H4 (cell line): ENCODE measurements at places on chromosomes 5 and 9. TPM values are rescaled to one million over a fixed set of nuclear protein-coding genes. Genes with fewer than 3 reads are reported as not detected.

The GMCL2 gene
- total RNA-seq, result not detected in 2 replicates

The SPINK4 gene
- total RNA-seq, result 4.5 TPM in 1 of 2 replicates, not detected in the other

- no peak for DNase-seq
These were observed 123.0 kb upstream of the GNA14 start for GRCh38 chr9:77771171-77771570.

- DNase-seq, result no peak
These were observed 10.7 kb upstream of the ASTN2 start for GRCh38 chr9:117425566-117425965.

DNA sequence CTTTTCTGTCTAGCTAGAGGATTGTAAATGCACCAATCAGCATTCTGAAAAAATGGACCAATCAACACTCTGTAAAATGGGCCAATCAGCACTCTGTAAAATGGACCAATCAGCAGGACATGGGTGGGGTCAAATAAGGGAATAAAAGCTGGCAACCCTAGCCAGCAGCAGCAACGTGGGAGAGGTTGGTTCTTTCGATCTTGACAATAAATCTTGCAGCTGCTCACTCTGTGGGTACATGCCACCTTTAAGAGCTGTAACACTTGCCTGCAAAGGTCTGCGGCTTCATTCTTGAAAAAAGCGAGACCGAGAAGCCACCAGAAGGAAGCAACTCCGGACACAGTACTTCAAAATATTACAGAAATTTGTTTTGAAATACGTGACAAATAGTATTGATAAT, 424.6 kb upstream of the CDH9 start:
- DNase-seq, result no peak

DNA sequence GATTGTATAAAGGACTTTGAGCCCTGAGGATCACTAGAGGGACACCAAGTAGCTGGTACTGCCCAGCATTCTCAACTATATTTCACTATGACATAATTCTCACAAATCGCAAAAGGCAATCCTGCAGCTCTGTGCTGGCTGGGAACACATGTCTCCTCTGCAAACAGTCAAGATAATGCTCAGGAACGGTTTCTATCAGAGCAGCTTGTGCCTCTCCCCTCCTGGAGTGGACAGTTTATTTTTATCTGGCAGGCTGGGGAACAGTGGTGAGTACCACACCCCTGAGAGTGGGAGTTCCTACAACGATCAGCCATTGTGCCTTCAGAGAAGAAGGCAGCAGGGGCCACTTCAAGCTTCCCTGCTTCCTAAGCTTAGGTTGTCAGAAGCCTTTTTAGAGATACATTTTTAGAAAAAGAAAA, 65.8 kb downstream of the ERAP1 start:
- no peak for DNase-seq

DNA sequence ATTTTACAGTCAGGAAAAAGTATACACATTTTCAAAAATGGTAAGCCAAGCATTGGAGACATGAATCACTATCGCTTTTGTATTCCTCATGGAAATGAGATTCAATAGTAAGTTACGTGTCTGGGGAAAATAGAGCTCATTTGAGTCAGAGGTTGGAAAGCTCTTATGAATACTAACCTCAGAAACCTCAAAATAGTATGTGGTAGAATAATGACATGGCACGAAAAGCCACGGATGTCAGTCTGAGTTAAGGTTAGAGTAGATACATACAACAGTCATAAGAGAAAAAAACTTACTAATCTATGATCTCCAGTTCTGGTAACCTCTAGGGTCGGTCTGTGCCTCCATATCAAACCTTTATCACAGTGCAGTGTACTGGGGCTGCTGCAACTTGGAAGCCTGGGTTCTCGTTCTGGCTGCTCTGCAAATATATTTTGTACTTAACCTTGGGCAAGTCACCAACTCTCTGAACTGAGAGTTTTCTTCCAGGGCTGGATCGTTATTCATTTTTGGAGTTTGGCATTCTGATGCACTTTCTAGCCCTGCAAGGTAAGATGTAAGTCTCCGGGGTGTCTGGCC, 31.8 kb downstream of the MAP1B start:
- peak; percentile 89 for DNase-seq

- no peak for DNase-seq
These were observed 5.4 kb downstream of the PUM3 start for GRCh38 chr9:2838371-2839000.
